Activated CD4-positive, alpha-beta memory T cell treated with anti-CD3 and anti-CD28 coated beads for 36 hours (primary cell): ENCODE measurements at places on chromosomes 2 and 18. TPM values are rescaled to one million over a fixed set of nuclear protein-coding genes. Genes with fewer than 3 reads are reported as not detected.
A peak's percentile ranks its signal among the peaks of the same experiment; 100 is the strongest.

Gene CRYGC
- total RNA-seq = not detected

Gene NMUR1
- total RNA-seq = 0.07 TPM

Gene GPR148
- not detected for total RNA-seq

DNA sequence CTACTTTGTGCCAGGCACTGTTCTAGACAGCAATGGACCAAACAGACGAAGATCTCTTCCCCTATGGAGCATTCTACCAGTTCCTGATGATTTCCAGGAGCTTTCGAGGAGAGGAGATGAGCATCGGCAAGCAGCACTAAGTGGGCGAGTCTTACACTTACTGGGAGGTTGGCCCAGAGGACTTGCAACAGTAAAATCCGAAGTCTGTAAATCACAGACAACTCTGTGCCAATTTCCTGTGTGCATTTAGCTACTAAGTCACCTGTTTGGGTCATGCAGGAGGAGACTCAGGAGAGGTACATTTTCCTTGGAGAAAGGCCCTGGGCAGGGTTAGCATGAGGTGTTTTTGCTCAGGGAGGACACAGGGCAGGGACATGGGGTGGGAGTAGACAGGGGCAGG is 58.9 kb downstream of the TRPM8 start:
- H3K4me1 ChIP-seq = peaks cover 30% of the 10 kb centered on the region
- DNase-seq = no peak
- no peaks in the 10 kb centered on the region for H3K36me3 ChIP-seq

GRCh38 chr18:63979409-63979920 is 9.6 kb downstream of the SERPINB8 start:
- peak; percentile 36 for DNase-seq
- peaks cover 38% of the 10 kb centered on the region for H3K36me3 ChIP-seq
- H3K4me3 ChIP-seq = no peak overlapping the region
